ENCODE measurements at places on chromosomes 6 and 20. TPM values are rescaled to one million over a fixed set of nuclear protein-coding genes. Genes with fewer than 3 reads are reported as not detected.

DNA sequence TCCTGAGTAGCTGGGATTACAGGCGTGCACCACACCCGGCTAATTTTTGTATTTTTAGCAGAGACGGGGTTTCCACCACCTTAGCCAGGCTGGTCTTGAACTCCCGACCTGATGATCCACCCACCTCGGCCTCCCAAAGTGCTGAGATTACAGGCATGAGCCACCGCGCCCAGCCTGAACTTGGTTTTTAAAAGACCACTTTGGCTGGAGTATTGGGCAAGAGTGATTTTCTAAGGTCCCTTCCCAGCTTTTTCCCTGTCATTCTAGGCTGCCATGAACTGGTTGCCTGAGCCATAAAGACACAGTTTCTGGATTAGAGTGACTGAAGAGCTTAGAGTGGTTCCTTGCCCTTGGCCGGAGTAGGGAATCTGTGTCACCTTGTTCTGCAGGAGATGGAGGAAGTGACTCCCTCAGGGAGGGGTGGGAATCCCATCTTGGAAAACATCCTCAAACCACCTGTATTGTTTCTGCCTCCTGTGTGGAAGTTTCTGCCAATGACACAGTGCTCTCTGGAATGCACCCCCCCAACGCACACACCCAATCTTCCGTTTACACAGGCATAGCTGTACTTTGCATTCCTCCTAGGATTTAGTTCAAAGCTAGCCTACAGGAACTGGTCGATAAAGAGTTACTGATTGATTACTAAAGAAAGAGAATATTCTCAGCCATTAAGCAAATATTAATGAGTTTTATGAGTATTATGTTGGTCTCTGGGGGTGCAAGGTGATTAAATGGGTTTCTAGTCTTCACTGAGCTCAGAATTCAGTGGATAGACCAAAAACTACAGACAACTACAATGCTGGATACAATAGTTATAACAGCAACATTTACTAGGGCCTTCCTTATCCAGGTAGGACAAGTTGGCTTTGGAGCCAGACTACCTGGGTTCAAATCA is 18.2 kb downstream of the BCL2L1 start:
- DNase-seq: no peak

- DNase-seq: no peak
Observed at GRCh38 chr6:134533991-134534390, 216.1 kb upstream of the SGK1 start.

DNA sequence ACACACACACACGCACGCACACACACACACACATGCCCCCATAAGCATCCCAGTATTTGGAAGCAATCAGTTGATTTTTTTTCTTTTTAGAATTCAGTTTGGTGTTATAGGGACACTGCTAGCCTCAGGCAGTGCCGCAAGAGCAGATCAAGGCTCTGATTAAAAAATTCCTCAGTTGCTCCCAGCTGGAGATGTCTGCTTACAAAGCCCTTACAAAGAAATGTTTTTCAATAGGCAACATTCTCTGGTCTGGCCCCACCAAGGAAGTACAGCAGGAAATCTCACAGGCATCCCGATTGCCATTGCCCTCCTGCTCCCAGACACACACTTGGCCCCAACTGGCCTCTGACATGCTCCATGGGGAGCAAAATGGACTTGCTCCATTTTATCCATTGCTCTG is 22.9 kb upstream of the CD83 start:
- DNase-seq: no peak

TCFL5 gene
- 10.1 TPM for total RNA-seq

EMILIN3 gene
- not detected for total RNA-seq

PACRG gene
- 0.58 TPM for total RNA-seq

GPR6 gene
- not detected for total RNA-seq
